T1000 (cell line): ENCODE measurements at places on chromosomes 4 and X.

GRCh38 chrX:19179389-19179788 is 57.1 kb upstream of the ADGRG2 start:
- no peak for DNase-seq

- DNase-seq = peak; percentile 1
Measured at GRCh38 chr4:93384241-93384640, 444.3 kb upstream of the ATOH1 start.

DNA sequence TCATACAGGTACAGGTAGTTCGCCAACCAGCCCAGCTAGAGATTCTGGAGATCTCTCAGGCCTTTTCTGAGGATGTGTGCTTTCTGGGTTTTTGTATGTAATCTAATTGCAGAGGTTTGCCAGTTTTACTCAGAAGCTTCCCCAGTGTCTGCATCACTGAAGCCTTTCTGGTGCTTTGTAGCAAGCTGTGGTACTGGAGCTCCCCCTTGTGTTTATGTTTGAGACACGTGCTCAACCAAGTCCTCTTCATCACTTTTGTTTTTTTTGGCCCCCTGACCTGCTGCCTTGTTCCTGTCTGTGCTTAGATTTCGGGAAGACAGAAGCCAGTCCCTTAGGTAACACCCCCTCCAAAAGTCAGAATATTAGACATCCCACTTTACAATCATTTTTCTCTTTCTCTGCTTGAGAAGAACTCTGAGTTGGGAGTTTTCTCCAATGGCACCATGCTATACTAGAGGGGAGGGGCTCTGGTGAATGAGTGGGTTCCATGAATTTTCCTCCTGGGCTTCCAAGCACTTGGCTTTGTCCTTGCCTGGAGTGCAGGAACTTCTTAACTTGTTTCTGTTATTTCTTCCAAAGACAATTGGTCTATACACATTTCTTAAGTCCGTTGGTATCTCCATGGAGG is 128.4 kb upstream of the TBC1D9 start:
- DNase-seq = no peak

DNA sequence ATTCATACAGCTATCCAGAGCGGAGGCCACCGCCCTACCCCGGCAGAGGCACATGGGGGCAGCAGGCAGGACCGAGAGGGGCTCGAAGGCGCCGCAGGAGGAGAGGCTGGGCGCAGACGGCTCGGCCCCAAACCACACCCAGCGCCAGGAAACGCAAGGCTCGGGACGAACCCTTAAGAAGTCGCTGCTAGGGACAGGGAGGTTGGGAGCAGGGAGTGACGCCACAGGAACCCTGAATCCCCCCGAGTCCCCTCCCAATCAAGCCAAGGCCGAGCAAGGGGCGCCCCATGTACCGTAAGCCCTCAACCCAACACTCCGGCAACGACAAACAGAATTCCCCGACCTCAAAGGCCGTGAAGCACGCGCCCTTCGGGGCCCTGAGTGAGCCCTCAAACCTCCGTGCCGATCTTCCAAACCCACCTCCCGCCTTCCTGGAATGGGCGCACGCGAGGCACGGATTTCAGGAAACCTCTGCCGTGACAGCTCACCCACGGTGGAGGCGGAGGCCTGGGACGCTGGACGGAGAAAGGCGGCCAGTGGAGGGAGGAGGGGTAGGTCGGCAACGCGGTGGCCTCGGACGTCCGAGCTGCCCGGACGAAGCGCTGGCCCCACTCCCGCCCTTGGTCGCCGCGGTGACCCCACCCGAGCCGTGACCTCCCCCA is 1.8 kb downstream of the ZFYVE28 start:
- DNase-seq = no peak

DNA sequence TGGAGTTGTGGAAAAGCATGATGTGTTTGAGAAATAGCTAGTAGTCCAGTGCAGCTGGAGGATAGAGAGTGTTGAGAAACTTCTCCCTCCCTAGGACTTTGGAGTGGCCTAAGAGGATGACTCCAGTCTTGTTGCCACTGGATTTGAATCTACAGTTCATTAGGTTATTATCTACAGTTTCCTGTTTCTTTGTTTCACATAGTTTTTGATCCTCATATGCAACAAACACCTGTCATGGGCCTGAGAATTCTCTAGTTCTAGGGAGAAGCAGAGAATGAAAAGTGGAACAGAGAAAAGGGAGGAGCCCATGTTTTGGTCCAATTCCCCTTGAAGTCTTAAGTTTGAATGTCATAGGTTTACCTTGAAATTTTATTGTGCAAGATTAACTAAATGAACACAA is 73.6 kb upstream of the TBC1D9 start:
- no peak for DNase-seq

DNA sequence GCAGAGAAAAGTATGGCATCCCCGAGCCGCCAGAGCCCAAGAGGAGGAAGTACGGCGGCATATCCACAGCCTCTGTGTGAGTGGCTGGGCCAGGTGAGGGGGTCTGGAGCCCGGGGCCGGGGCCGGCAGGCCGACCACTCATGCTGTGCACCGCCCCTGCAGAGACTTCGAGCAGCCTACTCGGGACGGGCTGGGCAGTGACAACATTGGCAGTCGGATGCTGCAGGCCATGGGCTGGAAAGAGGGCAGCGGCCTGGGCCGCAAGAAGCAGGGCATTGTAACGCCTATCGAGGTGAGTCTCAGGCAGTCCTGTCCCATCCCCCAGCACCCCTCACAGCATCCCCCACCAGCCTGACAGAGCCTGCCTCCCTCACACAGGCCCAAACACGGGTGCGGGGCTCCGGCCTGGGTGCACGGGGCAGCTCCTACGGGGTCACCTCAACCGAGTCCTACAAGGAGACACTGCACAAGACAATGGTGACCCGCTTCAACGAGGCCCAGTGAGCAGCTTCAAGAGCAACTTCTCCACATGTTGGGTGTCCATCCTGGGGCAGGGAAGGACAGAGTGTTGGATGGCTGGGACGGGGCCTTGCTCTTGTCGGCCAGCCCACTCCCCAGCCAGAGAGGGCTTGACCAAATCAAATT is 7.4 kb upstream of the UBA1 start:
- no peak for DNase-seq

- DNase-seq = no peak
Measured at GRCh38 chr4:680928-681645, 6.7 kb downstream of the MYL5 start.
